ENCODE measurements at places on chromosomes 5 and 9.
A peak's percentile ranks its signal among the peaks of the same experiment; 100 is the strongest.

- no peak for DNase-seq
Measured at GRCh38 chr5:135228222-135228621, 170.8 kb downstream of the MACROH2A1 start.

- DNase-seq: no peak
Measured at GRCh38 chr9:97521576-97522333, 20.3 kb downstream of the TMOD1 start.

DNA sequence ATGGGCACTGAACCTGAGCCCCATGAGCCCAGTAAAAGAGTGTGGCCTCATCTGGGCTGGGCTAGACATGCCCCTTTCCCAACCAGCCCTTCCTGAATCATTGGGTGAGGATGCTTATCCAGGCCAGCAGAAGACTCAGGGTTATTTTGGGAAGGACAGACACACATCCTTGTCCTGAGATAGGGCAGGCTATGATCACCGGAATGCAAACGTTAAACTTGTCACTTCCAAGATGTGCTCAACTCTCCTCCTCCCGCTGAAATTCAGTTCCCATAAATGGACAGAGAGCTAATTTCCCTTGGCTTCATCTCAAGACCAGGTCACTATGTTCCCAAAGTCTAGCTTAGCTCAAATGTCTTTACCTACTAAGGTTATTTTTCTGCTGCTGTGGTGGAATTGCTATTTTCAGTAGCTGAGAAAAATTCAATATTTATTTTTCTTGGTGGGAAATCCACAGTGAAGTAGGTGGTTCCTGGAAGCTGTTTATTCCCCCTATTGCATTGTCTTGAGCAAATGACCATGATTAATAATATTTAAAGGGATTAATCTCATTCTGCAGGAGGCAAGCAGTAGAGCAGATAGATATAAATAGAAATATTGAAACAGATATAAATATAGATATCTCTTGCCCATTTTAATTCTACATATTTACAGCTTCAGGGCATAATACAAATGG, 70.0 kb downstream of the NXNL2 start:
- DNase-seq: no peak

DNA sequence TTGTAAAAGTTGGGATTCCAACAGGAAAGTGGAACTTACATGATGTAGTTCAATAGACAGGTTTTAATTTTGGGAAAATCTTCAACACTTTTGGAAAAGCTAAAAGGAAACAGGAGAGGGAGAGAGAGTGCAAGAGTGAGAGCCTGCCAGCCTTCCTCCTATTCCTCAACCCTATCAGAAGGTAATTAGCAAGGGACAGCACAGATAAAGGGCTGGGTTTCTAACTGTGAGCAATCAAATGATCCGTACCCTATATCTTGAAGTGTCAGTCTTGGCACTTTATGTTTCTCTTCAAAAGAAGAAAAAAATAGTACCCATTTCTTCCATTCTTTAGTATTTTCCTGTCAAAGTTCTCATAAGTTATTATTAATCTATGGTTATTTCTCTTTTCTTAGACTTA, 79.4 kb downstream of the FER start:
- no peak for DNase-seq

DNA sequence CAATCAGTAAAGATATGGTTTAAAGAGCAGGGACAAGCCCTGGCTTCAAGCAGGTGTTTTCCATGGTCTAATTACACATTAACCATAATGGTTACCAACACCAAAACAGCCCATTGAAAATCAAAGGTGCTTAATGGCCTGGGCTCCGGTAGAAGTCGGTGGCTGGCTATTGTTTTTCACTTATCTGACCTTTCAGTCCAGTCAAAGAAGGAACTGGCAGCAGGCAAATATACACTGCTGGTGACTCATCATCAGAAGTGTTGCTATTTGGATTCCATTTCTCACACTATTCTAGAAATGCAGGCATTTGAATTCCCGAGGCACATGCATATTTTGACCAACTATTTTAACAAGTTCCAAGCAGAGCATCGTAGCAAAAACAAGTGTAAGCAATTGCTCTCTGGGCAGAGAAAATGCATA, 26.3 kb upstream of the GABRP start:
- no peak for DNase-seq

- no peak for DNase-seq
Measured at GRCh38 chr9:120175031-120175430, 404.9 kb downstream of the CDK5RAP2 start.

DNA sequence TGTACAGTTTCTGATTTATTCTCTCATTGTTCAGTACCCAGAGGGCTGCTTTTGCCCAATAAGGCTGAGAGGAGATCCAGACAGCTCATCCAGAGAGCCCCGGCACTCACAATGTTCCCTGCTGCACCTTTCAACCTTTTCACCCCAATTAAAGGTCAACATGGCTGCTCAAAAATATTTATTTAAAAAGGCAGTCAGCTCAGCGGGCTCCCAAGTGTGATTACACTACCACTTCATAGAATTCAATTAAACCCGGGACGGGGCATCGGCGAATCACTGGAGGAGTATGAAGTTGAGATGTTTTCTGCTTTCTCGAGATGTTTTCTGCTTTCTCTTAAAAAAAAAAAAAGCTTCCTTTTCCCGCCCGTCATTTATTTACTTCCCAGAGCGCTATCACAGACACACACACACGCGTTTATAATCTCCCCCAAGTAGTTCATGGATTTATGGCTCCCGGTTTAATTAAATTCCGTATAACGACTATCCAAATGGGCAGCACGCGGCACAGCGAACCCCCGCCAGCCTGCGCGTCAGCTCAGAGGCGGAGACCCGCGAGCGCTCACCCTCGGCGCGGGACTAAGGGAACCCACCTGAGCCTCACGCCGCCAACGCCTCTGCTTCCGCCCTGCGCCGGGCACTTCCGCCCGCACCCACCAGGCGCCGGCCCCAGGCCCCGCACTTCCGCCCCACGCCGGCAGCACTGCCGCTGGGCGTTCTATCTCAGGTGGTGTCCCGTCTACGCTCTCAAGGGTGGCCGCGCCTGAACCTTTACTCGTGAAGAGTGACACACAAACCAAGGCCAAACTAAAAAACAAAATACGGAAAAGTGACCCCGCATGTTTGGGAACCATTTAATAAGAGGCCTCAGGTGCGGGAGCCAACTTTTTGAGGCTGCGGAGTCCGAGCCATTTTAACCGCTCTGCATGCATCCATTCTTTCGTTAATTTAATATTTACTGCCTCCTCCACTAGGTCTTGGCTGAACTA, at the start of gene C5orf63:
Gene C5orf63 (minus strand): TSS at position 642 of the 986 bp plus-strand sequence. CDS start 14,507 bp downstream, outside the sequence.
- peak; percentile 55 for DNase-seq

GRCh38 chr5:86797677-86798076, 179.9 kb downstream of the COX7C start:
- DNase-seq: no peak

DNA sequence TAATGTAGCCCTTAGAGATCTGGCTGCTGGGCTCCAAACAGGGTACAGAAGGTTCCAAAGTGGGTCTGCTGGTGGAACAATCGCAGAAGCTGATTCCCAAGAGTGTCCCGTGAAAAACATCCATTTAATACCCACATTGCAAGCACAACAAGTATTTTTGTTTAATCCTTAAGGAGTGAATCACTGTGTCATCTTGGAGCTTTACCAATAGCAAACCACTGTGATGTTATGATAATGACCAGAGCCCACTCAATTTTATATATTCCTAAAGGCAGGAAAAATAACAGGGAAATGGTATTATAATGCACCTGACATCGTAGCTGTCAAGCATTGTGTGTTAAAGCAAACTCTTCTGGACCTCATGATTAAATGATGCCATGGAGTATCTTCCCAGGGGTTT, 291.9 kb downstream of the FBXL7 start:
- DNase-seq: no peak

DNA sequence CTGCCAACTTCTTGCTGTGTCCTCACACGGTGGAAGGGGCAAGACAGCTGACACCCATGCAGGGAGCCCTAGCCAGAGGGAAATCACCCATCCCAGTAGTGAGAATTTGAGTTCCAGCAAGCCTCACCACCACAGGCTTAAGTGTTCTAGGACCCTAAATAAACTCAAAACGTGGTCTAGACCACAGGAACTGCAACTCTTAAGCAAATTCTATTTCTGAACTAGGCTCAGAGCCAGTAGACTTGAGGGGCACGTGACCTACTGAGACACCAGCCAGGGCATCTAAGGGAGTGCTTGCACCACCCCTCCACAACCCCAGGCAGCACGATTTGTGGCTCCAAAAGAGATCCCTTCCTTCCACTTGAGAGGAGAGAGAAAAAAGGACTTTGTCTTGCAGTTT, 96.0 kb upstream of the PHF24 start:
- DNase-seq: no peak

Data from activated CD4-positive, alpha-beta T cell treated with anti-CD3 and anti-CD28 coated beads, Interleukin-2, amount 50 U/mL, for 24 hours (primary cell).